ENCODE measurements at places on chromosomes 16 and 17.
A peak's percentile ranks its signal among the peaks of the same experiment; 100 is the strongest.

DNA sequence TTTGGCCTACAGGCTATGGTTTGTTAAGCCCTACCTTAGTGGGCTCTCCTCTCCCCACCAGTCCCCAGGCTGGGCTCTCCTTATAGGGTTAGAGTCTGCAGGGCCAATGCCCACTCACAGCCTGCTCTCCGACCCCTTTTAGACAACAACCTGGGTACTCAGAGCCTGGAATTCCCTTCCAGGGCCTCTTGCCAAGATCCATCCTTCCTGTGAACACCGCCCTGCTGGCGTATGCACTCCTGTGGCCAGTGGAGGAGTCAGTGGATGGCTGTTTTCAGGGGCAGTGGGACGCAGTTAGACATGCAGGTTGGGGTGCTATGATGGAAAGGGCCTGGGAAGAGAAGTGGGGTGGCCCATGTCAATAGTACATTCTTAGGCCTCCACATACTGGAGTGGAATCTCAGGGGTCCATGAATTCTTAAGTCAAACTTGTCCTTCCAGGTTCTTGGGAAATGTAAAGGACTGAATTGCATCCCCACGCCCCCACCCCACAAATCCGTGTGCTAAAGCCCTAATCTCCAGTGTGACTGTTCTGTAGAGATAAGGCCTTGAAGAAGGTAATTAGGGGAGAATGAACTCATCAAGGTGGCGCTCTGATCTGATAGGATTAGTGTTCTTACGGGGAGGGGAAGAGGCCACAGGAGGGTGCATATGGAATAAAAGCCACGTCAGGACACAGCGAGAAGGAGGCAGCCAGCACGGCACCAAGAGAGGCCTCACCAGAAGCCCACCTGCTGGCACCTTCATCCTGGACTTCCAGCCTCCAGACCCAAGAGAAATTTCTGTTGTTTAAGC is 81.6 kb upstream of the CACNG5 start:
- DNase-seq, result no peak

DNA sequence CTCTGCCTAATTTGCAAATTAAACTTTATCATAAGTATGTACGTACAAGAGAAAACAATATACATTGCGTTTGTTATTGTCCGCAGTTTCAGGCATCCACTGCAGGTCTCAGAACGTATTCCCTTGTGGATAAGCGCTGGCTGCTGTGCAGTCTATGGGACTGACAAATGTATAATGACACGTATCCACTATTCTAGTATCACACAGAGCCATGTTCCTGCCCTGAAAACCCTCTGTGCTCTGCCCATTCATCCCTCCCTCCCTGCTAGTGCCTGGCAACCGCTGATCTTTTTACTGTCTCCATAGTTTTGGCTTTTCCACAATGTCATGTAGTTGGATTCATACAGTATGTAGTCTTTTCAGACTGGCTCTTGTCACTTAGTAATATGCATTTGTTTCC is 179.4 kb downstream of the MAF start:
- DNase-seq, result no peak

GRCh38 chr16:90043526-90043925 is 24.3 kb upstream of the DBNDD1 start:
- DNase-seq, result no peak

DNA sequence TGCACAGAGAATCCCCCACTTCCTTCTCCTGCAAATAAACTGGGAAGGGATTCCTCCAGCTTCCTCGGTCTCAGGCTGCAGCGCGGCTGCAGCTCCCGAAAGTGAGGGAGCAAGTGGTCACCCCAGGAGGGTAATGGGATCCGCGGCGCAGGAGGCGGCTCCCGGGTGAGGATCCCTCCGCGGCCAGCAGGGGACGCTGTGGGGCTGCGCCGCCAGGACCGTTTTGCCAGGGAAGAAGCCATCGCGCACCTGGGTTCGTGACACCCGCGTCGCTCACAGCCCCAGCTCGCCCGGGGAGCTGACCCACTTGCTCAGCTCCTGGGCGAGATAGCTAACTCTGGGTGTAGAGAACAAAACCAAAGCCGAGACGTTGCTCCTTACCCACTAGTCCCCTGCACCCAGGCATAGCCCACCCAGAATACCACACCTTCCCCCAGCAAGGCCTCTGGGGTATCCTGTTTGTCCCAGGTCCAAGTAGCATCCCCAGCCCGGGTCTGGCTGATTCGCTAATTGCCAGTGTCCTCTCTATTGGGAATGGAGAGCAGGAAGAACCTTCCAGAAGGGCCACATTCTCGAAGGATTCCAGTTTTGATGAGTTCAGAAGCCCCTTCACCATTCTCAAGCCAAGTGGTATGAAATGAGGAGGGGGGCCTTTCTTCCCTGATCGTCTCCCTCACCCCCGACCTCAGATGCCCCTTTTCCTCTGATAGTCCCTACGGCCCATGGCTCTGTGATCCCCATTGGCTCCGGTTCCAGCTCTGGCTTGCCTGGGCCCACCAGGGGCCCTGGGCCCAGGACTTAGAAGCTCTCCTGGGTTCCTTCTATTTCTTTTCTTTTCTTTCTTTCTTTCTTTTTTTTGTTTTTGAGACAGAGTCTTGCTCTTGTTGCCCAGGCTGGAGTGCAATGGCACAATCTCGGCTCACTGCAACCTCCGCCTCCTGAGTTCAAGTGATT is 14.1 kb downstream of the CYGB start:
- DNase-seq, result peak; percentile 33

DNA sequence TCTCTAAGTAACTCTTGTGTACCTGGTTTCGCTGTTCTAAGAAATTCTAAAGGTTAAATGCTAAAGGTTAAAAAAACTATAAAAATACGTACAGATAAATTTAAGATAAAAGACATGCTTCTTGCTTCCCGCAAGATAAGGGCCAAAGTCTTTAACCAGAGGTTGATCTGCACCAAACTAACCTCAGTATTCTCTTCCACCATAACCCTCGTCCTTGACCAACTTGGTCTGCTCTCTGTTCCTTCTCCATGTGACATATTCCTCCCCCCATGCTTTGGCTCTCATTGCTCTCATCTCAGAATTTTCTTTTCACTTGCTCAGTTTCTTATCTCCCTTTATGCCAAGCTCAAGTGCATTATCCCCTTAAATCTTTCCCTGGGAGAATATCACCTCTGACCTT is 330.5 kb upstream of the ZFHX3 start:
- DNase-seq, result no peak

DNA sequence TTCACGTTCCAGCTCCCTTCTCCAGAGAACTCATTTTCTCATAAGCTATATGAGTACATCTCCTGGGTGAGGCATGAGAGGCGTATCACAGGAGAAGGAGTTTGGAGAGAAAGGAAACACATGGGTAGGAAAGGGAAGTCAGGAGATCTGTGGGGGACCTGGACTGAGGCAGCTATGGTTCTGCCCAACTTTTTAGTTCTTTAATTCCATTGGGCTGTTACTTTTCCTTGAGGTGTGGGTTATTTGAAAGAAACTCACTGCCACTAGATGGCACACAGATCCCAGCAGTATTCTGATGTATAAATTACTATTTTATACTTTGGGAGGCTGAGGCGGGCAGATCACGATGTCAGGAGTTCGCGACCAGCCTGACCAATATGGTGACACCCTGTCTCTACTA is 63.6 kb downstream of the NUP93 start:
- no peak for DNase-seq
